Hematopoietic multipotent progenitor cell (in vitro differentiated cells): ENCODE measurements at places on chromosomes 11 and 22. TPM values are rescaled to one million over a fixed set of nuclear protein-coding genes. Genes with fewer than 3 reads are reported as not detected.

Gene CHST1
- under 0.01 TPM for total RNA-seq

Gene DNAJB7
- total RNA-seq: not detected

Gene TENM4
- total RNA-seq: under 0.01 TPM

Gene MRGPRX4
- not detected for total RNA-seq

Gene VSTM5
- total RNA-seq: under 0.01 TPM

Gene NXPE4
- not detected for total RNA-seq

Gene SCT
- total RNA-seq: not detected

Gene BIK
- 0.81 TPM for total RNA-seq

Gene PCNX3
- total RNA-seq: 32.6 TPM

Gene PACSIN3
- total RNA-seq: 1.9 TPM

Gene TMA7B
- not detected for total RNA-seq

Gene ZC3H7B
- 46.0 TPM for total RNA-seq

Gene BEST1
- total RNA-seq: 1.9 TPM

Gene SMTNL1
- total RNA-seq: not detected
